ENCODE measurements at places on chromosomes 6 and 20.

DNA sequence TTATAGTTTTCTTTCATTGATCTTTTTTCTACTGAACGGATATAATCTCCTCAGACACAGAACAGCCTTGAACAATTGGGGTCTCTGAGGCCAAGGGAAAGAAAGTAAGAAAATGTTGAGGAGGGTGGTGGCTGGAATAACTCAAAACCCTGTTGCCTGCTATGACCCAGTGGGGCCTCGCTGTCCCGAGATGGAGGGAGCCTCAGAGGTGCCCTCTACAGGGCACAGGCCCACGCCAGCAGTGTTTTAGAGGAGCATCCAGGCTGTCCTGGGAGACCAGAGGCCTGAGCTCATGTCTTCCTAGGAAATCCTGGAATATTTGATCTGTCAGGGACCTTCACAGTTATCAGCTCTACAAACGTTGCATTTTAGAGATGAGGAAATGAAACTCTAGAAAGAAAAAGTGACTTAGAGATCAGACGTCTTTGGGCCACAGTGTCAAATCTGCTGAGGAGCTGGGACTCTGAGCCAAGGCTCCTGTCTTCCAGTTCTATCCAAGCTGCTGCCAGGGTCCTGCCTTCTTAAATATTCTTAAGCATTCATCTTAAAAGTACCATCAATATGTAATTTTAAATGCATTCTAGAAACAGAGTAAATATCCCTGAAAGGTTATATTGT lies 26.3 kb downstream of the ALDH5A1 start:
- H3K4me1 ChIP-seq, result peaks cover 6% of the 10 kb centered on the region
- no peak overlapping the region for H3K27ac ChIP-seq

GRCh38 chr20:63253065-63253437 lies 1.2 kb downstream of the NKAIN4 start:
- peaks cover 86% of the 10 kb centered on the region for H3K27me3 ChIP-seq
- H3K4me1 ChIP-seq, result peaks cover 73% of the 10 kb centered on the region
- no peak for DNase-seq
- peak overlapping the region; percentile 8 for H3K27ac ChIP-seq
- peak overlapping the region; percentile 78 for H3K4me3 ChIP-seq

DNA sequence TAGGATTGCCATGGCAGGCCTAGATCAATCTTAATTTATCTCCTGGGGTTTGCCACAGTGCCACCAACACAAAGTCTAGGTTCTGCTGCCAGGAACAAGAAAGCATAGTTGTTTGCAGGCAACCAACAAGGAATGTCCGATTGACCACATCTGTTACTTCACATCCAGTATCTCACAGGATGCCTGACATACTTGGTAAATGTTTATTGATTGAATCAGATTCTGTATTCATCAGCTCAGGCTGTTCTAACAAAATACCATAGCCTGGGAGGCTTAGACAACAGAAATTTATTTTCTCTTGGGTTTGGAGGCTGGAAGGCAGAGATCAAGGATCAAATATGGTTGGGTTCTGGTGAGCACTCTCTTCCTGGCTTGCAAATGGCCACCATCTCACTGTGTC lies 26.3 kb upstream of the MC3R start:
- no peaks in the 10 kb centered on the region for H3K27me3 ChIP-seq
- DNase-seq, result no peak
- no peak overlapping the region for H3K4me3 ChIP-seq
- H3K4me1 ChIP-seq, result no peaks in the 10 kb centered on the region
- H3K27ac ChIP-seq, result no peak overlapping the region

GRCh38 chr6:35733633-35734032 lies 3.2 kb upstream of the ARMC12 start:
- DNase-seq, result no peak
- H3K4me3 ChIP-seq, result no peak overlapping the region
- H3K4me1 ChIP-seq, result peaks cover 16% of the 10 kb centered on the region
